ENCODE measurements at places on chromosomes 1 and 21. TPM values are rescaled to one million over a fixed set of nuclear protein-coding genes. Genes with fewer than 3 reads are reported as not detected.

TP73 gene
- total RNA-seq: 17.2 TPM

GRCh38 chr1:183566026-183566425 is 24.2 kb downstream of the NCF2 start:
- no peak for DNase-seq

DNA sequence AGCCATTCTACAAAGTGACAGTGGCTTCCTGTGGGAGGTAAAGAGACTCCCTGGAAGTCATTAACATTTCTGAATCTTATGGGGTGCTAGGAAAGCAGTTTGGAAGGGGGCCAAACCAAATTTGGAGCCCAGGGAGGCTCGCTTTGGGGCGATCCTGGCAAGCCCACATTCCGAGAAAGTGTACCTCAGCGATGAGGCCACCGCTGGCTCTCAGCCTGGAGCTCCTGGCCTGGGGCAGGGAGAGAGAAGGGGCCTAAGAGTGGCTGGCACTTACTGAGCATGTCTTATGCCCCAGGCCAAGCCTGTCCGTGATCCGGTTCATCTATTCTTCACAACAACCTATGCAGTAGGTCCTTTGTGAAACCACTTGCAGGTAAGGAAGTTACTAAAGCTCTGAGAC is 98.8 kb downstream of the CCDC185 start:
- DNase-seq: no peak

DNA sequence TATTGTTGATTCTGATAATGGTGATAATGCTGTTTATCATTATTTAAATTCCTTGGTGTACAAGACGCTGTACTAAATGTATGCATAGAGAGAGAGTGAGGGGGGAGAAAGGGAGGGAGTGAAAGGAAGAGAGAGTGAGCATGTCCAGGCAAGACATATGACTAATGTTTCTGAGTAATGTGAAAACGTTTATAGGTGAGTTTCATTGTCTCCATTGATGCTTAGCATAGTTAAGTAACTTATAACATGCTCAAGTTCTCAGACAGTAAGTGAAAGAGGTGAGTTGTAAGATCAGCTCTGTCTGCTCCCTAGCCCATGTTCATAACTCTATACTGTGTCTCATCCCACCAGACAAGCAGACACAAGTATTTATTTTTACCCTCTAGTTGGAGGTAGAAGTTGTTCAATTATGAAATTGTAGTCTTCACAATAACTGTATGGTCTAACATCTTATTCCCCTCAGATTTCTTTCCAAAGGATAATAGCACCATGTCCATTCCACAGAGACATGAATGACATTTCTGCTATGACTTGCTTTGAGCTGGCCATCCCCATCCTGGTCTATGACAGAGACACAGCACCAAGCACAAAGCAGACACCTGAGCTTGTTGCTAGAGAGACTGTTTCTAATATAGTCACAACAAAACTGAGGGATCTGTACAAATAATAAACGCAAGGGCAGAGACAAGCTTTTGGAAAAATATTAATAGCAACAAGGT is 285.1 kb downstream of the CACNA1E start:
- no peak for DNase-seq

CNR2 gene
- not detected for total RNA-seq

DNA sequence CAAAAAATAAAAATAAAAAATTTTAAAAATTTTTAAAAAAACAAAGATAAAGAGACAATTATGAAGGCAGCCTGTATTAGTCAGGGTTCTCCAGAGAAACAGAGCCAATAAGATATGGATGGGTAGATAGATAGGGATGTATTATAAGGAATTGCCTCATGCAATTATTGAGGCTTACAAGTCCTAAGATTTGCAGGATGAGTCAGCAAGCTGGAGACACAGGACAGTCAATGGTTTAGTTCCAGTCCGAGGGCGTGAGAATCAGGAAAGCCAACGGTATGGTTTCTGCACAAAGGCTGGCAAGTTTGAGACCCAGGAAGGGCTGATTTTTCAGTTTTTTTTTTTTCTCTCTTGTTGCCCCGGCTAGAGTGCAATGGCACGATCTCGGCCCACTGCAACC is 24.1 kb upstream of the EIF4G3 start:
- DNase-seq: no peak

DNA sequence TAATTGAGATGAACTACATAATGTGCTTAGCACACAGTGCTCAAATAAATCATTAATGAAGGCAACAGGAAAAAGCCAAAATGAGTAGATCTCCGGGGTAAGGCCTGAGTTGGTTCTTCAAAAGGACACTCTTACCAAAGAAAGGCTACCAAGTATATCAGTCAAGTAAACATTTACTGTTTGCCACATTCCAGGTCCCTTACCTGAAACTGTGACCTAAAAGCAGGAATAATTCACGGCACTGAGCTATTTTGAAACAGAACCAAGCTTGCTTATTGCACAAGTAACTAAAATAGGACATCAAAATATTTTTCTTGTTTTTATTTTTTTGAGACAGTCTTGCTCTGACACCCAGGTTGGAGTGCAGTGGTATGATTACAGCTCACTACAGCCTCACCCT is 2.0 kb upstream of the PITHD1 start:
- no peak for DNase-seq

GRCh38 chr1:25208561-25209222 is 23.6 kb downstream of the SYF2 start:
- DNase-seq: no peak

LCE2A gene
- 102 TPM for total RNA-seq

DNA sequence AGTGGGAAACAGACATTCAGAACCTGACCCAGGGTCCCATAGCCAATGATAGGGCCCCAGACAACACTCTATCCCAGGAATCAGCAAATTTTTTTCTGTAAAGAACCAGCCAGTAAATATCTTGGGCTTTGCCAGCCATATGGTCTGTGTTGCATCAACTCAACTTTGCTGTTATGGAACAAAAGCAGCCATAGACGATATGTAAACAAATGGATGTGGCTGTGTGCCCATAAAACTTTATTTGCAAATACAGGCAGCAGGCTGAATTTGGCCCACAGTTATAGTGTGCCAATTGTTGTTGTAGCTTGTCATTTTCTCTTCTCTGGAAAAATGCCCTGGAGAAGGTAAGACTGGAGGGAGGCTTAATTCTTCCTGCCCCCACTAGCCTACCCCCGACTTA is 431.1 kb upstream of the VAMP3 start:
- no peak for DNase-seq

DNA sequence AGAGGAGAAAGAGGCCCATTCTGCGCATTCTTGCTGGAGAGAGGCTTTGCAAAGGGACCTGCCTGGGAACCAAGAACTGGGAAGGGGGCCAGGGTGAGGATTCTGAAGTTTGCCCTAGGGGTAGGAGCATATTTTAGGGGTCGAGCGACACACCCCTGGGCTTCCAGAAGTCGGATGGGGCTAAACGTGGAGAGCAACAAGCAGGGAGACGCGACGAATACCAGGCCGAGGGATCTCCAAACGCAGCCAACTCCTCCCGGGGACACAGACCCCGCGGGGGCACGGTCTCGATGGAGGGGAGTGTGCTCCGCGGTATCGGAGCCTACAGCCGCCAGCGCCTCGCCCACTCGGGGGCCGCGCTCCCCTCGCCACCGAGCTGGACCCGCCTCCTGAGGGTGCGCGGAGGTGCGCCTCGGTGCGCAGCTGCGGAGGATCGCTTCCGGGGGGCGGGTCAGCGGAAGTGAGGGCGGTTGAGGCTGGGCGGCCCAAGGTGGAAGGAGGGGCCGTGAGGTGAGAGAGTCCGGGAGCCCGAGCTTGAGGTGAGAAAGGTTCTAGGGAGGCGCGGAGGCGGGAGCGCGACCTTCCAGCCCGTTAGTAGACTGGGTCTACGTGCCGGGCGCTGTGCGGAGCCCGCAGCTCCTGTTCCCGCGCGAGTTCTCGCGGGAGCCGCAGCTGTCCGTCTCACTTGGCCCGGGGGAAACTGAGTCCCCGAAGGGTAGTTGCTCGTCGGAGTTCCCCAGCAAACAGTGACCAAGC is at the start of gene MTFR1L:
Gene MTFR1L, plus strand, starts transcription at position 464 of the 756 bp plus-strand sequence. CDS start 3,151 bp downstream, outside the sequence.
- DNase-seq: peak; percentile 93

DNA sequence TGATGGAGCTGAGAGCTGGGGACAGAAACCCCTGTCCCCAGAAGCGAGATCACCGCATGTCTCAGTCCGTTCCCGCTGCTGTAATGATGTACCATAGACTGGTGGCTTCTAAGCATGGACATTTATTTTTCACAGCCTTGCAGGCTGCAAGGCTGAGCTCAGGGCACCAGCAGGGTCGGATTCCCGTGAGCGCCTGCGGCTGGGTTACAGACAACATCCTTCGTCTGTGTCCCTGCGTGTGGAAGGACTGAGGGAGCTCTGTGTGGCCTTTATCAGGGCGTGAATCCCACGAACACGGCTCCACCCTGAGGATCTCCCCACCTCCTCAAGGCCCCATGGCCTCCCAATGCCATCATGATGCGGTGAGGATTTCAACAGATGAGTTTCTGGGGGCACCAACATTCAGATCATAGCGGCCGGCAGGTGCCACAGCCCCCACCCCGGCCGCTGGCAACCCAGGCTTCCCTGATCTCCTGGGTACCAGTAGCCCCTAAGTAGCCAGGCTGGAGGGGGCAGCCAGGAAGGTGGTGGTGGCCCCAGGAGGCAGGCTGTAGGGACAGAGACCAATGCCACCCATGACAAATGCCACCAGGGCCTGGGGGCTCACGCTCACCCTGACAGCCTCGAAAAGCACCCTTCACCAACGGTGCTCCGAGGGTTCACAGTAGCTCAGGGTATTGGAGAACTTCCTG is 104.4 kb downstream of the CRYAA start:
- DNase-seq: no peak

SLC45A3 gene
- total RNA-seq: 3.3 TPM

DNA sequence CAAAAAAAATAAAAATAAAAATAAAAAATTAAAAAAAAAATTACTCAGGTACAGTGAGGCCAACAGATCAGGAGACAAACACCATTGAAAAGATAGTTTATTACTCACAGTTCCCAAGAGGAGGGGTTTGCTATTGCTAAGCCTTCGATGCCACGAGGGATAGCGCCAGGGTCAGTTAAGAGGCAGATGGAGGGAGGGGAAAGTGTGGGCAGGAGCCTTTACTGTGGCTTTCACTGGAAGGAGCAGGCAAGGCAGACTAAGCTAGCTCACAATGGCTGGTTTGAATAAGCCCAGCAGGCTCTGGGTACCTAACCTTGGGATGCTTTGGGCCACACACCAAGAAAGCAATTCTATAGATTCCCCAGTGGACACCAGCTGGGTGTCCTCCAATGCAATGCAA is 12.7 kb upstream of the RNF187 start:
- no peak for DNase-seq

- no peak for DNase-seq
These were observed 31.6 kb downstream of the FMO4 start for GRCh38 chr1:171345536-171345935.

DNA sequence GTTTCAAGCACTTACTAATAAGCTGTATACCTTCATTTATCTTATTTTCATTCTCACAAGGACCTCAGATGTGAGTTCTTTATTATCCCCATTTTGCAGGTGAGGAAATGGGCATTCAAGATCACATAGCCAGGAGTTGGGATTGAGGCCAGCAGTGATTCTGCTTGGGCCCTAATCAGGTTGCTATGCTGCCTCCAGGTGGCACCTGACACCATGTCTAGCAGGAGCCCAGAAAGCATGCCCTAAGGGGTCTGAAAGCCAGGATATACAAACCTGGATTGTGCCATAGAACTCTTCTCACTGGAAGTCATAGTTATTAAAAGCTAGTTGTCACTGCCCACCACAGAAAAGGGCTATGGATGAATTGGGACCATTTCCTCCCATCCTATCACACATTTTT is 61.1 kb downstream of the FYB2 start:
- no peak for DNase-seq

- peak; percentile 78 for DNase-seq
These were observed 24.5 kb downstream of the SIM2 start for GRCh38 chr21:36723371-36723881.

GRCh38 chr21:14452031-14452726 is 69.2 kb upstream of the HSPA13 start:
- DNase-seq: no peak

HMCN1 gene
- total RNA-seq: 3.6 TPM

- no peak for DNase-seq
These were observed 30.1 kb downstream of the KCNAB2 start for GRCh38 chr1:6075748-6076147.

GRCh38 chr1:61782771-61783170 is 40.5 kb downstream of the PATJ start:
- no peak for DNase-seq

- no peak for DNase-seq
These were observed 111.4 kb downstream of the HLX start for GRCh38 chr1:220990427-220991339.

CXADR gene
- 87.7 TPM for total RNA-seq

ADAMTSL4 gene
- total RNA-seq: 14.4 TPM

WDR3 gene
- 14.7 TPM for total RNA-seq

GRCh38 chr1:208006258-208006920 is 95.5 kb upstream of the CD34 start:
- DNase-seq: peak; percentile 7

- DNase-seq: no peak
These were observed 56.1 kb downstream of the HSF2BP start for GRCh38 chr21:43603233-43603626.

DNA sequence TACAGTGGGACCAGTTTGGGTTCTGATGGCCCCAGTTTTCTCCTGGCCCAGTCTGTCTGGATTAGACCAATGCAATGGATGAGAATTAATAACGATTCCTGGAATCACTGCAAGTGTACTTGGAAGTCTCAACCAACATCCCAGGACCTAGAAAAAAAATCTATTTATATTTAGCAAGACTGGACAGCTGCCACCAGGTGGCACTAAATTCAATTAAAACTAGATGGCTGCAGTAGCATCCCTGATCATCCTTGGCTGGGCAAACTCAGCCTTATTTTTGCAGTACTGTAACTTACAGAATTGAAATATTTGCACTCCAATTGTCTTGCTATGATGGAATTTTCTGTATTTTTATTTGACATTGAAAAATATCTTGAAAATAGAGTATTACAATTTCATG is 165.7 kb downstream of the NCAM2 start:
- DNase-seq: no peak

INAVA gene
- 115 TPM for total RNA-seq

TAS1R1 gene
- 0.45 TPM for total RNA-seq

- no peak for DNase-seq
These were observed 22.3 kb downstream of the RCOR3 start for GRCh38 chr1:211281320-211282022.

AIRE gene
- total RNA-seq: not detected

- DNase-seq: peak; percentile 76
These were observed at the start of gene C1orf216 for GRCh38 chr1:35718492-35719336. Gene C1orf216, minus strand, starts transcription at chr1:35718884. Its CDS starts 2,563 bp downstream, at chr1:35716321.

FGR gene
- 9.2 TPM for total RNA-seq

- no peak for DNase-seq
These were observed 141.8 kb downstream of the AKT3 start for GRCh38 chr1:243708210-243708609.

THEM5 gene
- total RNA-seq: 89.7 TPM

CNIH3 gene
- total RNA-seq: 6.7 TPM

Measured in suprapubic skin (tissue), 4 donors.